Aorta (tissue), 5 donors: ENCODE measurements at places on chromosomes 5 and 9.

DNA sequence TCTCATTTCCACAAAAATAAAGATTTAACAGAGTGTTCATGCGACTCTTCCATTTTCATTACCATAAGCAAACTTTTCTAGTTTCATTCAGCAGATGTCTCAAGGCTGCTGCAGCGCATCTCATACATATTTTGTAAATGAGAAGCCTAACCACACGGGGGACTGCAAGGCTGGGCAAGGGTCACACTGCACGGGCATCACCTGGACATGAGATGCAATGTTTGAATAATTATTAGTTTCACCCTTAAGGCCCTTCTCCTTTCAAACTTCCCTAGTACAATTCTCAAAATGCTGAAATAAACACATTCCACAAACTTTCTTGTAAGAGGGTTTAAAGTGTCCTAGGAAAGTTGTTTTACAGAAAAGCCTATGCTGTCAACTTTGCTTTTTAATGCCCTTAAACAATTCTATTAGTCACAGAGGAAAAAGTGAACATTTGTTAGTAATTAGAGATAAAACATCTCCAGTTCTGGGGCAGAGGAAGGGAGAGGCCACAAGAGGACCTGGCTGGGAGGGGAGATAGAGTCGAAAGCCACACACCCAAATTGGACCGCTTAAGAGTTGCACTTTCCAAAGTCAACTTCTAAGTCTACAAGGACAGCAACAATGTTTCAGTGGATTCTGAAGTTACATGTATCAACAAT lies 1.3 kb downstream of the DENND1A start:
- no peak for DNase-seq

DNA sequence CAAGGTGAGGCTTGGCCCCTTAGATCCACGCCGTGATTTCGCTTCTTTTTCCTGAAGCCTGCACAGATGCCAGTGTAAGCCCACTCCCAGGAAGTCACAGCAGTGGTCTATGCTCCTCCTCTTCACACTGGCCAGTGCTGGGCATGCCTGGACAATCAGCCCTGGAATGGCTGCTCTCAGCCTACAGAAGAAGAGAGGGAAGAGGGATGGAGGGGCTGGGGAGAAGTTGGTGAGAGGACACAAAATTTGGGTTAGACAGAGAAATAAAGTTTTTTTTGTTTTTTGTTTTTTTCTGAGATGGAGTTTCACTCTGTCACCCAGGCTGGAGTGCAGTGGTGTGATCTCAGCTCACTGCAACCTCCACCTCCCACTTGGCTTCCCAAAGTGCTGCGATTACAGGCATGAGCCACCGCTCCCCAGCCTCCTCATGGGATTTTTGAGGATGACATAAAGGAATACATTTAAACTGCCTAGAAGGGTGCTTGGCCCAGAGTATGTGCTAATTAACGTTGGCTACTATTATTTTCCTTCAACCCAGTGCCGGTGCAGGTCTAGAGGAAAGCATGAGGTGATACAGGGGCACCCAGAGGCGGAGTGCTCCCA lies 830 bp downstream of the S100Z start:
- no peak for DNase-seq

DNA sequence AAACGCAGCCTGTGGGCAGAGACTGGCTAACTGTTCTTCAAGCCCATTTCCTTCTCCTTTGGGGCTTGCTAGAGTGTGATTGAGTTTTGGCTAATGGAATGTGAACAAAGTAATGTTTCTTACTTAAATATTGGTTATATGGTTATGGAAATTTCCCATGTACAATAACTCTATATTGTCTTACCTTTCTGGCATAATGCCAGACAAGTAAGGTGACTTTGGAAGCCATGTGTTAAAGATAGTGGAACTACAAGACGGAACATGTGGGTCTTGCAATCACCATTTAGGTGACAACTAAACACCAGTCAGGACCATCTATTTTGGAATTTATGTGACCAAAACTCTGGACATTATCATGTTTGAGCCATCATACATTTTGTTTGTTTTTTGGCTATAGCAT lies 260.2 kb downstream of the CCDC171 start:
- DNase-seq = no peak

DNA sequence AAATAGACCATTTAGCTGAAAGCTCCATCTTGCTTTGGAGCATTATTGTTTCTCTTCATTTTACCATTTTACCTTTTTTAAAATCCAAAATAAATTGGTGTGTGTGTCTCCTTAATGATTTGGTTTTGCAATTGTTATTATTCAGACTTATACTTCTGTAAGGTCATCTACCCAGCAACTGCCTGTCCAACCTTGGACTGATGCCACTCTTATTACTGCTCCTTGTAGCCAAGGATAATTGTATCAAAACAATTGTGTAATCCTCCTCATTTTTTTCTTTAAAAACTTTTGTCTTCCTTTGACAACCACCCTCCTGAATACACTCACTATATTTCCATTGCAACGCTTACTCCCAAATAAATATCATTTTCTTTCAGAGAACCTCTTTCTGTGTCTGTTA lies 30.3 kb upstream of the HMGCR start:
- no peak for DNase-seq

DNA sequence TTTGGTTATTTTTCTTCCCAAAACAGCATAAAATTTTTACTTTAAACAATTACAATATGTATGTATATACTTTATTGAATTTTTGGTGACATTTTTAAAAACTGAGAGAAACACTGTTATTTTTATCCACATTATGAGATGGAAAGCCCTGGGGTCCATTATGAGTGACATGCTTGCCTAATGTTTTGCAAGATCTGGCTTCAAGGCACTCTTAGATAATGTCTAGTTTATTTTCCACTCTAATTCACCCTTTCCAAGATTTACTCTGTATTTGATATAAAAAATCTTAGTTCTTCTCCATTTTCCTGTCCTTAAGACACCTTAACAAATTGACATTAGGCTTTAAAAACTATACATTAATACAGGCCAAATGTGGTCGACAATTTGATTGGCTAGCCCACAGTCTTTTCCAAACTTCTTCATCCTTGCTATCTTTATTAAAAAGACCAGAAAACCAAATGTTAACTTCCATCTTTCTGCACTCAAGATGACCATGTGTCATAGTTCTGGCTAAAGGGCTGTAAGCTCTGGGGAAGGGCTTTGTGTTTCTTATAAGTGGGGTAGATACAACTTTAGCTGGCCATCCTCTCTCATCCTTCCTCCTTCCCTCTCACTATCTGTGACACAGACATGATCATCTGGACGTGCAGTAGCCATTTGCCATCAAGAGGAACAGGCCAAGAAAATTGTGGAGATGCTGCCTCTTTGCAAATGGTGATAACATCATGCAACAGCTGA lies 561.1 kb downstream of the PDE4D start:
- no peak for DNase-seq

DNA sequence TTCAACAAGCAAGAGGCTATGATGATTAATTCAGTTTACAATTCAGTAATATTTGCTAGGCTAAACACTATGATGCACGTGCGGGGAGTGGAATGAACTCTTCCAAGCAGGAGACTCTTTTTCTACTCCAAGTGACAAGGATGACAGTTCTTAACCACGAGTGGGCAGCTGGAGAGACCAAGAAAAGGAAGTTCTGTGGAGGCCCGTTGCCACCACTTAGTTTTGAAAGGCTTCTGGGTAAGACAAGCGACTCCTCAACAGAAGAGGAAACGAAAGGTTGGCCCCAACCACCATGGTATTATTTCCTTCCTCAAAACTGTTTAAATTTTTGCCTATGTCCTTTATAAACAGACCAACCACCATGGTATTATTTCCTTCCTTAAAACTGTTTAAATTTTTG lies 2.8 kb downstream of the DCAF12 start:
- peak; percentile 76 for DNase-seq

- no peak for DNase-seq
These were observed 79.5 kb downstream of the GLIS3 start for GRCh38 chr9:4220346-4220745.

GRCh38 chr5:82622205-82622604 lies 344.1 kb upstream of the RPS23 start:
- DNase-seq = no peak

- no peak for DNase-seq
These were observed 2.1 kb downstream of the ANKRD33B start for GRCh38 chr5:10565785-10566542.
